Fibroblast of lung (primary cell): ENCODE measurements at places on chromosomes 4 and X. TPM values are rescaled to one million over a fixed set of nuclear protein-coding genes. Genes with fewer than 3 reads are reported as not detected.

The USP26 gene
- not detected in 2 replicates for total RNA-seq

The GPAT3 gene
- total RNA-seq: 2.1 and 4.1 TPM in 2 replicates

DNA sequence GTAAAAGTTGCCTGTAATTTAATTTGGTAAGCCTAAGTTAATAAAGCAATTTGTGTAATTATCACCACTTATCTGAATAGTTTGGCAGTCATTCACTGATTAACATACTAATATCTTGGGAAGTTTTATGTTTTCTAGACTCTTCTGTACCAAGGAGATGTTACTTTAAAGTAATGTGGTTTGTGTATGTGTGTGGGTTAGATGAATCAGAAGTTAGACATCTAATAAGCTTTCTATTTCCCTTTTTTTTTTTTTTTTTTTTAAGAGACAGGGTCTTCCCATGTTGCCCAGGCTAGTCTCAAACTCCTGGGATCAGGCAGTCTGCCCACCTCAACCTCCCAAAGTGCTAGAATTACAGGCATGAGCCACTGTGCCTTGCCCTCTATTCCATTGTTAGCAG lies 5.3 kb downstream of the SLAIN2 start:
- DNase-seq: peak; percentile 63

- DNase-seq: peak; percentile 55
Observed at GRCh38 chrX:119573840-119574393, 446 bp upstream of the UBE2A start.

The ZNF595 gene
- 11.0 and 16.2 TPM in 2 replicates for total RNA-seq

DNA sequence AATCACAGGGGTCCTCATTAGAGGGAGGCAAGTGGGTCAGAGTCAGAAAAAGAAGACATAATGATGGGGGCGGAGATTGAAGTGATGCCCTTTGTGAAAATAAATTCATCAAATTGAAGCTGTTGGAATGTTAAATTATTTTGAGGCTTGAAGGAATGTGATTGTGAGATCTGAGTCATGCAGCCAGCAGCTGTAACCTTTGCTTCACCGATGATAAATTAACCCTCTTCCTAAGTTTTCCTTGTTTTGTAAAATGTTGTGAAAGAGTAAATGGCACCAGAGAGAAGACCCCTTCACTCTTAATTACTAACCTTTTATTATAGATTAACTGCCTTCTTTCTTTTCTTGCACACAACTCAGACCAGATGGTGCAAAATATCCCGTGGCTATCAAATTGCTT lies 47.7 kb upstream of the FAM9A start:
- peak; percentile 55 for DNase-seq

- DNase-seq: no peak
Observed at GRCh38 chr4:54669831-54670230, 12.1 kb downstream of the KIT start.

The GYPA gene
- not detected in 2 replicates for total RNA-seq

DNA sequence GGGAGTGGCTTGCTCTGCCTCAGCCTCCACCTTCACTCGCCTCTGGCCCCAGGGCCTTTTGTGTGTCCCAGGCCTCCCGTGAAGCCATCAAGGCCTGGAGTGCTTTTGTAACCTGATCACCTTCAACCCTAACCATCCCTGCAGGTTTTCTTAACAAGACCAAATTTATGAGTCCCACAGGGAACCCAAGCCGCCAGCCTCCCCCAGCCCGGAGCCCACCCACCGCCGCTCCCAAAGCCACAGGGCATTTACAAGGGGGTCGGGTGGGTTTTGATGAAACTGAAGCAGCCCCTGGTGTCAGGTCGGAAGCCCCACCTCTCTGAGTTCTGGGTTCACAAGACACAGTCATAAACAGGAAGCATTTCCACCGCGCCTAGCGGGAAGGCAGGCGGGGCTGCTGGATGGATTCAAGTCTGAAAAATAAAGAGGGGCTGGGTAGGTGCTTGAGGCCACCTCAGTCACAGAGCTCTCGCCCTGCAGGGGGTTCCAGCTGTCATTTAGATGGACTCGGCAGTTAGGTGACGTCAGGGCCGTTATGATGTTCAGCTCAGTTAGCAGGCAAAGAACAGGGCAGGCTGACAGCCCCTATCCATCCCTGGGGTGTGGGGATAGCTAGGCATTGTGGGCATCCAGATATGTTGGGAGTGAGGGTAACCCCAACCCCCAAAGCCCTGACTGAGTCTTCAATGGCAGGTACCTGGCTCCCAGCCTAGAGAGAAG lies 128.5 kb downstream of the BCOR start:
- no peak for DNase-seq

GRCh38 chrX:95703696-95704095 lies 980.9 kb upstream of the DIAPH2 start:
- peak; percentile 59 for DNase-seq

DNA sequence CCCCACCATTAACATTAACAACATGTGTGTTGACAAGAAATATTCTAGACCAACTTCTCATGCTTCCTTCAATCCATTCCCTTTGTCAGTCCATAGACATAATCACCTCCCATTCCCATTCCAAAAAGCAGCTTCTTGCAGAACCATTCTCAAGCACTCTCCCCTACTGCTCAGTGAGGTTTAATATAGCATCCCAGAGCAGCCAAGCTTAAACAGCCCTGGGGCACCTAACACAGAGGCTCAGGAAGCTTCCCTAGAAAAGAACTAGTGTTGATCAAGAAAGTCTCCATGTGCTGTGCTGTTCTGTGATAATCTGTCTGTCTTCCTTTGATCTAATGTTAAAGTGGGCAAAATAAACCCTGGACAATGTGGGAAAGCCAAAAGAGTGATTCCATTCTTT lies 174.2 kb upstream of the NOCT start:
- no peak for DNase-seq

- no peak for DNase-seq
Observed at GRCh38 chr4:40502220-40502619, 127.4 kb downstream of the RBM47 start.

DNA sequence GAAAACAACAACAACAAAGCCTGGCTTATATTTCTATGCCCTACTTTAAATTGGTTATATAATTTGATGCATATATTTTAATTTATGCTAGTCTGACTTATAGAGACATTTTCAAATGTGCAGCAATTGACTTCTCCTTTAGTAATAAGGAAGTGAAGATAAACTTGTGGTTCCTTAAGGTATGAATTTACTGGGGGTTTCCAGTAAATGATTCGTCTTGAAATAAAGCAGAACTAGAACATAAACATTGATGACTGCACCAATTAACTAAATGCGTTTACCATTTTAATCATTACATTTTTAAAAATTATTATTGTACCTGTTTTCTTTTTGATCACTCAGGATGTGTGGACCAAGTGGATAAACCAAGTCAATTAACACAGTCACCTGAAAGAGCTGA lies 99.6 kb upstream of the CCSER1 start:
- no peak for DNase-seq

DNA sequence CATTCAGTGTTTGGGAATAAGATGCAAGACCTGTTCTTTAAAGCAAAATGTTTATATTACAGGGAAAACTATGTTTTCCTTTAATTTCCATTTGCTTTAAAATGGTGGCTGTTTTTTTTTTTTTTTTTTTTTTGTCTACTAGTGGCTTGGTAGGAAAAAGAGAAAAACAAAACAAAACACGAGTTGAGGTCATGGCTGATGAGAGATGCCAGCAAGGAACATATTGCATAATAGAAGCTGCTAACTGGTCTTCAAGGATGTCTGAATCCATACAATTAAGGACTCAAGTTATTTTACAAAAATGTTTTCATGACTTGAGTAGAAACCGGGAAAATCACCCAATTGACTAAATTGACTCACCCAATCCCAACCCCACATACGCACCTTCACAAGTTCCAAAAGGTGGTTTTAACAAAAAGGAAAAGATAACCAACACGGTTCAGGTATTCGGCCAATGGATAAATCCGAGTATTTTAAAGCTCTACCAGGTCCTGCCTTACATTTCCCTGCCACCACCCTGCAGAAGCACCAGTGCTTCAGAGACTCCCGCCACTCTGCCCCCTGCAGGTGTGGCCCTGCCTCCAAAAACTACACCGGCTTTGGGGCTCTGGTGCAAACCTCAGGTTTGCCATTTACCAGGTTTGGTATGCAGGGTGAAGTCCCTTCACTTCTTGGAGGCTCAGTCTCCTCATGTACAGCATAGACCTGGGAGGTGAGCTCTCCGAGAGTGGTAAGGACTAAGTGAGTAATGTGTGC lies 27.1 kb downstream of the PIR start:
- peak; percentile 56 for DNase-seq
